Renal cortex interstitium (tissue), 15 donors: ENCODE measurements at places on chromosomes 1 and 21. TPM values are rescaled to one million over a fixed set of nuclear protein-coding genes. Genes with fewer than 3 reads are reported as not detected.

Gene RHD
- 3.1 TPM for polyA plus RNA-seq

Gene TTLL10
- polyA plus RNA-seq: 0.30 TPM

Gene FCGR3A
- 2.7 TPM for polyA plus RNA-seq

Gene OR10J1
- 0.08 TPM for polyA plus RNA-seq

Gene TLCD4
- 7.0 TPM for polyA plus RNA-seq

Gene TMPRSS3
- 1.9 TPM for polyA plus RNA-seq

- DNase-seq: peak; percentile 13
Observed at GRCh38 chr1:40411294-40411693, 37.8 kb downstream of the SMAP2 start.

- DNase-seq: no peak
Observed at GRCh38 chr1:172585861-172586260, 52.9 kb downstream of the SUCO start.

DNA sequence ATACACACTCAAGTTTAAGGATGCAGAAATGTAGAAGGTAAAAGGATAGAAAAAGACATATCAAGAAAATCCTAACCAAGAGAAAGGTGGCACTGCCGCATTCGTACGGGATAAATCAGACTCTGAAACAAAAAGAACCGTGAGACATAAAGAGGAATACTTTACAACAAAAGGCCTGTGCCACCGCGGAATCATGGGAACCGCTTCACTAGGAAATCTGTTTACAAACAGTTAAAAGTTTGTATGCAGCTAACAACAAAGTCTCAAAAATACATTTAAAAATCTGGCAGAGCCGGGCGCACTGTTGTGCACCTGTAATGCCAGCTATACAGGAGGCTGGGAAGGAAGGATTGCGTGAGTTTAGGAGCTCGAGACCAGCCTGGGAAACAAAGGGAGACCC, 8.1 kb downstream of the WRAP73 start:
- no peak for DNase-seq

DNA sequence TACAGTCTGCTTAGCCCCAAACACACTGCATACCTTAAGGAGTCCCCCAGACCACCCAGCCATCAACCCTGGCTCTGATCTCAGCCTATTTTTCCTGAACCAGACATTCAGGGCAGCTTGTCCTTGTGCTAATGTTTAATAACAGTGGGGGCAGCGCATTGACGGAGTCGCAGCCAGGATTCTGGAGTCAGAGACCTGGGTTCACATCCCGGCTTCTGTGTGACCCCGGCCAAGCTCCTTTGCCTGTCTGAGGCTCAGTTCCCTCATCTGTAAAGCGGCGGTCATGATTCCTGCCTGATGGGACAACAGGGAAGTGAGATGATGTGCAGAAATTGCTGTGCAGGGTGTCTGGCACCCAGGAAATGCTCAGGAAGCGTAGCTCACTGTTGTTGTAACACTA, 63.1 kb downstream of the MATN1 start:
- no peak for DNase-seq

DNA sequence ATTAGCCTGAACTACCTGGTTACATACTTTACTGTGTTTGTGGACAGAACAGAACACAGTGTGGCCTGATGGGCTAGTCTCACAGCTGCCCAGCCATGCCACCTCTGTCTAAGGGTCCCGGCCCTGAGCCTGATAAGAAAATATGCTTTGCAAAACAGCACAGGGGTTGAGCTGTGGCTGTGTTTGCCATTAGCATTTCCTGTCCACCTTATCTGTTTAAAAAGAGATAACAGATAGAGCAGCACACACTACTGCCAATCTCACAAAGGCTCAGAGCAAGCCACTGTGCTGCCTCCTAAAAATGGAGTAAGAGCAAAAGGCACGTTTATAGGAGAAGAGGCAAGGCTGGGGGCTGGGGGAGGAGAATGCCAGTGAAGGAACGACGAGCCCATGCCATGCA, 95.0 kb downstream of the SUSD4 start:
- DNase-seq: no peak

- DNase-seq: peak; percentile 50
Observed at GRCh38 chr1:55214212-55214933, 791 bp downstream of the USP24 start.

DNA sequence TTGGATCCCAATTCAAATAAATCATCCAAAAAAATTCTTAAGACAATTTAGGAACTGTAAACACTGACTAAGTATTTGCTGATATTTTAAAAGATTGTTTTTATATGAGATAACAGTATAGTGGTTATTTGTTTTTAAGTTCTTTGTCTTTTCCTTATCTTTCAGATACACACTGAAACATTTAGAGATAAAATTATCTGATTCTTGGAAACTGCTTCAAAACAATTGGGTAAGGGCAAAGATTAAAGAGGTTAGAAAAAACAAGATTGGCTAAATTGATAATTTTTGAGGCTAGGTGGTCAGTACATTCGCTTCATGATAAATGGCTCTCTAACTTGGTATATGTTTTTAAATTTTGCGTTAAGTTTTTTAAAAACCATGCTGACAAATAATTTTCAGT, 117.3 kb downstream of the PSMG1 start:
- DNase-seq: no peak

GRCh38 chr21:35329940-35330660, 281.0 kb upstream of the RUNX1 start:
- peak; percentile 43 for DNase-seq

DNA sequence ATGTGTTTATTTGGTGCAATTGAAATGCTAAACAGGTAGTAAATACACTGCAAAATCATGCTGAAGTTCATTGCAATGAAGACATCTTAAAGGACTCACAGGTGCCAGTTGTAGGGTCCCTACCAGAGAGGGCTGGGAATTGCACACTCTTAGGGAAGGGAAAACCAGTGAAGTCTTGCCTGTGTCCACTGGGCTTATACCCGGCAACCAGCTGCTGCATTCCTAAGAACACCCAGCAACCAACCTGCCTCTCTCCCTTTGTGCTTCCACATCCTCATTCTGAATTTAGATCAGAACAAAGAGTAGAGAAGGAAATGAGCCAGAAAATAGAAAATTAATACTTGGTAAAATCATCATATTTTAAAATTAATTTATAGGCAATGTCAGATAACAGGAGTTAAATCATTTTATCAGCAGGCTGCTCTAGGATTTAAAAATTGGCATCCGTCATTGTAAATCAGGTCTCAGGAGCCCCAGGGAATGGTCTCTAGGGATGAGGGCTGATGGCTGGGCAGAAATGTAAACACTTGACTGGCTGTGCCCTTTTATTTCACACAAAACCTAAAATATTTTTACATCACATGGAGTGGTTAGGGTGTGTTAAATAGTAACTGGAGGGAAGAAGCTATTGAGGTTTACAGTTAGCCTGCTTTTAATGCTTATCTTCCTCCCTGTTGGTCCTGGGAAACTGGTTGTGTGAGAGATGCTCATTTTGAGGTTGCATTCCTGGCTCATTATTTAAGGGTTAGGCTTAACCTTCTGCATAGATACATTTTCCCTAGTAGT, 31.3 kb downstream of the PTGFRN start:
- DNase-seq: no peak

GRCh38 chr1:7267493-7267892, 482.2 kb downstream of the CAMTA1 start:
- DNase-seq: no peak

GRCh38 chr21:42535602-42536171, 22.0 kb downstream of the SLC37A1 start:
- DNase-seq: no peak
